Activated T-cell treated with anti-CD3 and anti-CD28 coated beads for 48 hours (primary cell): ENCODE measurements at places on chromosomes 1 and 21.

DNA sequence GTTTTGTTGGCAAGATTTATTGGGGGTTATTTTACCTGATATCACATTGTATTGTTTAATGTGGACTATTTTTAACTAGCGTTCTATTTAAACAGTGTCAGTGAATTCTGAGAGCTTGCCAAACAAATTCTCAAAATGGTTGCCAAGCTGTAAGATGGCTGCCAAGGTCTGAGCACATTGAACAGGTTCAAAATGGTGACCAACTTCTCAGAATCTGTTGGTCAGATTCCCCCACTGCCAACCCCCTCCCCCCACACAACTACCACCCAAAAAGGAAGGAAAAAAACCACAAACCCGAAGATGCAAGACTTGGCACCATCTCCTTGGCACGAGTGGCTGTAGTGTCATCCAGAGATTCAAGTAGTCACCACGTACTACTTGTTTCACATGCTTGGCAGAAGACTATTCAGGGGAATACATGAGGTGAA, 159.1 kb downstream of the NFIA start:
- no peak for DNase-seq

DNA sequence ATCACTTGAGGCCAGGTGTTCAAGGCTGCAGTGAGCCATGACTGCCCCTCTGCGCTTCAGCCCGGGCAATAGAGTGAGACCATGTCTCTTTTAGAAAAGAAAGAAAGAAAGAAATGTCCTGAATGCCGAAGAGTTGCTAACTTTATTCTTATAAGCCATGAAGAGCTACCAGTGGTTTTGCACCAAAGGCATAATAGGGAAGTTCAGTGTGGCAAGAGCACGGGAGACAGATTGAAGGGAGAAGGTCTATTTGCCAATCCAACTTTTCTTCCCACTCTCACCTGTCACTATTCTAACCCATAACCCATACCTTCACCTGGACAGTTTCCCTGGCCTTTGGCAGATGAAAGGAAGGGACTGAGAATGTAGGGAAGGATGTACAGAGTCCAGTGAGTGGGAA, 4.4 kb upstream of the PEA15 start:
- no peak for DNase-seq

DNA sequence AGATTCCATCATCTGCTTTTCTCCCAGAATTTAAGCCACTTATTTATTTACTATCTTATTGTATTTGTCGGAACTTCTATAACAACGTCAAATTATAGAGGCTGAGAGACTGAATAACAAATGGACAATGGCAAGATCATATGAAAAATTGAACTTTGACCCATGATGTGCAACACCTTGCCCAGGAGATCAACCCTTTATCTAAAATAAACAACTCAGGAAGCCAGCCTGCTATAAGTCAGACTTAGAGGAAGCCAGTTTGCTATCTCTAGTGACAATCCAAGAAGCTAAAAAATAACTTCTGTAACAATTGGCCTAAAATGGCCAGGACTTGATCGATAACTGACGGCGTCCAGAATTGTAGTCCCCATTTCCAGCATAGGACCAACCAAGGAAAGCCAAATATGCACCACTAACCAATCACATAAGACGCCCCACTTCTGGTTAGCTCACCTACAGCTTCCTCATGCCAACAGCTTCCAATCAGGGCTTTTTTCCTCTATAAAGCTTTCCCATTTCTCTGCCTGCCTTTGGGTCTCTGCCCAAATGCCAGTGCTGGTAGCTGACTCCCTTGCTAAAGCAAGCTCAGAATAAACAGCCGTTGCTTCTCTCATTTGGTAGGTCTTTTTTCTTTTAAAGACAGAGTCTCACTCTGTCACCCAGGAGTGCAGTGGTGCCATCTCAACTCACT, 28.5 kb downstream of the ANP32E start:
- DNase-seq, result no peak

DNA sequence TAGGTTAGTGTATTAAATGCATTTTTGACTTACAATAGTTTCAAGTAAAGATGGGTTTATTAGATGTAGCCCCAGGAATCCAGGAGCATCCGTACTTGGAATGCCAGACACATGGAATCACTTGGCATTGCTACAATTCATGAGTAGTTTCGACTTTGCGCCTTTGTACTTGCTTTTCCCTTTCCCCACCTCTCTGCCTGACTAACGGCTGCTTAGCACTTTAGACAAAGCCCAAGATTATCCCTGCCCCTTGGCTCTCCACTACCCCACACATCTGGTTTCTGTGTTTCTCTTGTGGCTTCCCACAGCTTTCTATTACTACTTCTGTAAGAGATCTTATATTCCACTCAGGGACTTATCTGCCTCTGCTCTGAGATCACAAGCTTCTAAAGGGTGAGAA, 397.7 kb upstream of the POU3F1 start:
- DNase-seq, result no peak

DNA sequence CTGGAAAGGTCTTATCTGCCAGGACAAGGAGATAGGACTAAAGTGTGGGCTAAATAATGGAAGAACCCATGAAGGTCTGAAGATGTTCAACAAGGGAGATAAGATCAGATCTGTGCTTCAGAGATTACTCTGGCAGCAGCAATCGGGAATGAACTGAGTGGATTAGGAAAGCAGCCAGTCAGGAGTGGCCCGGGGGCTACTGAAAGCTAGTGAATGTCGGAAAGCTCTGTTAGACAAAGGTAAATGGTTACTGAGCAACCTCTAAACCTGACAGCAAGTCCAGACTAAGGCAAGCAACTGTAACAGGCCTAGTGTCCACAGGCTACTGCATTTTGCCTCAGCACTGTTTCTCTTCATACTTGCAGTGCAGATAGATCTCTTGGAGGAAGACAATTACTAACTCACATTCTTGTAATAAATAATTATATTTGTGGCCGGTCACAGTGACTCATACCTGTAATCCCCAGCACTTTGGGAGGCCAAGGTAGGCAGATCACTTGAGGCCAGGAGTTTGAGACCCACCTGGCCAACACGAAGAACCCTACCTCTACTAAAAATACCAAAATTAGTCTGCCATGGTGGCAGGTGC, 12.5 kb downstream of the IQGAP3 start:
- DNase-seq, result no peak

GRCh38 chr1:109677459-109677858, 9.6 kb downstream of the GSTM2 start:
- DNase-seq, result no peak

- peak; percentile 27 for DNase-seq
Measured at GRCh38 chr1:40861224-40862003, 749 bp downstream of the CITED4 start.

- DNase-seq, result no peak
Measured at GRCh38 chr1:19528438-19528837, 43.1 kb upstream of the CAPZB start.

GRCh38 chr1:211830055-211830327, 572 bp downstream of the LPGAT1 start:
- peak; percentile 13 for DNase-seq

- no peak for DNase-seq
Measured at GRCh38 chr1:226676381-226676780, 62.7 kb downstream of the ITPKB start.

DNA sequence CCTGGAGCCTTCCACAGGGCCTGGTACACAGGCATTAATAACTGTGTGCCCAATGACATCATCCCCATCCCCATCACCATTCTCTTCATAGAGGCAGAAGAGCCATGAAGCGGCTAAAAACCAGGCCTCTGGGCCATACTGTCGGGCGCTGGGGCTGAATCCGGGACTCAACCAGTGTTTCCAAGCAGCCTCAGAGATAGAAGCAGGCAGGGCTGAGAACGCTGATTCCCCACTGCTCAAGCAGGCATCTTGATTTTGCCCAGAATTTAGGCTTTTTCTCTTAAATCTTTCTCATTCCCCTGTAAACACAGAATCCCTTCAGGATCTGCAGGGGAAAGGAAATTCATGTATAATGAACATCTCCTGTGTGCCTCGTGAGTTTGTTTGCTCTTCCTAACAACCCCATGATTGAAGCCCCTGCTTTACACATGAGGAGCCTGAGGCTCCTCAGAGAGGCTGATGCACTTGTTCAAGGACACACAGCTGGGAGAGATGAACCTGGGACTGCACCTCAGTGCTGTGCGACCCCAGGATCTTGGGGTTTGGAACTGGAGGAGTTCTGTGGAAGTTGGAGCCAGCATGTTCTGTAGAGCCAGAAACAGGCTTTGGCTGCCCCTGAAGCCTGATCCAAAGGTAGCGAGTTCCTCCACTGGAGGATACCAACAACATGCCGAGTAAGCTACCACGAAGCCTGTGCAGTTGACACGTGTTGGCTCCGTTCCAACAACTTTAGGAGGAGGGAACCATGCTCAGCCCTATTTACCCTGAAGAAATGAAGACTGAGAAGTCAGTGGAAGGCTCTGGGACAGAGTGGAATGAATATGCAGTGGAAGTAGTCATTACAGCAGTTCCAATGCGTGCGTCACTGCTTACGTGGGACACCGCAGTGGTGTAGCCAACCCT, 55.5 kb downstream of the EDN2 start:
- no peak for DNase-seq

- no peak for DNase-seq
Measured at GRCh38 chr1:77513839-77514763, 168.4 kb downstream of the ZZZ3 start.

DNA sequence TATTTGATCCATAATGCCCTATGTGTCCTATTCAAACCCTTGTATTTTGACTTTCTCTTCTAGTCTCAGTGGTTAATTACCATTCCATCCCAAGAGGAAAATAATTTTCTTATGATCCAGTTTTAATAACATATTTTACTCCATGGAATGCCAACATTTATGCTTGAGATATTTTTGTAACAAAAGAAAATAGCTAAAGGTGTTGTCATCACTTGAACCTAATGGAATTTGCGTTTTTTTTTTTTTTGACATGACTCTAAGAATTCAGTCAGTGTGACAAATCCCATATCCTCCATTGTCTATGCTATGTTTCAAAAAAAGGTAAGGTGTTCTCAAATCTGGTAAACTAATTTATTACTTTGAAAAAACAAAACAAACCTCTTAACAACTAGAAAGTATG, 324.1 kb upstream of the ADAMTS5 start:
- DNase-seq, result no peak

DNA sequence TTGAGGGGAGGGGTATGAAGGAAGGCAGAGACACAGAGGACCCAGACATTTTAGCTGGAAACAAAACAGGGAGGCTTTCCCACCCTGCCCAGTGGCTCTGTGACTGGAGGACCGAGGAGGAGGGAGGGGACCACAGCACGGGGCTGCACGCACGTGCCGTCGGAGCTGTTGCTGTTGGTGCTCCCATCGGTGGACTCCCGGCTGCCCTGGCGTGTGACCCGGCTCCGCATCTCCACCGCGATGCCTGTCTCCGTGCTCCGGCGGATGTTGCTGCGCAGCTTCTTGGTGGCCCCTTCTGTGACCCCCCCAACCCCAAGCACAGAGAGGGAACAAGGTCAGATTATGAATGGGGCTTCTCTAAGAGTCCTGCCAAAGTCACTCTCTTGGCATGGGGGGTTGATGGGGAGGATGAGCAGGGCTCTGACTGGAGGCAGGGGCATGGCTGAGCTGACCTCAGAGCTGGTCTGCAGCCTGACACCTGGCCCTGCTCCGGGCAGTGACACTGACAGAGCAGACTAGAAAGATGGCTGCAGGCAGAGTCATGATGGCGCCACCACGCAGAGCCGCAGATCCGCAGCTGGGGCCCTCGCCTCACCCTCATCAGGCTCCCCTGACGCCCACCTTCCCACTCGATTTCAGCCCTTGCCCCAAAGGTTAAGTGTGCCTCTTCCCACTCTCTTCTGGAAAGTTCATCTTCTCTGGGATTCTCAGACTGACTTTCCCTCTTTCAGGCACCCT, 29.6 kb downstream of the RIMS3 start:
- no peak for DNase-seq

GRCh38 chr1:181221078-181221477, 132.6 kb downstream of the IER5 start:
- no peak for DNase-seq

GRCh38 chr1:230191855-230192254, 124.8 kb downstream of the GALNT2 start:
- DNase-seq, result no peak

DNA sequence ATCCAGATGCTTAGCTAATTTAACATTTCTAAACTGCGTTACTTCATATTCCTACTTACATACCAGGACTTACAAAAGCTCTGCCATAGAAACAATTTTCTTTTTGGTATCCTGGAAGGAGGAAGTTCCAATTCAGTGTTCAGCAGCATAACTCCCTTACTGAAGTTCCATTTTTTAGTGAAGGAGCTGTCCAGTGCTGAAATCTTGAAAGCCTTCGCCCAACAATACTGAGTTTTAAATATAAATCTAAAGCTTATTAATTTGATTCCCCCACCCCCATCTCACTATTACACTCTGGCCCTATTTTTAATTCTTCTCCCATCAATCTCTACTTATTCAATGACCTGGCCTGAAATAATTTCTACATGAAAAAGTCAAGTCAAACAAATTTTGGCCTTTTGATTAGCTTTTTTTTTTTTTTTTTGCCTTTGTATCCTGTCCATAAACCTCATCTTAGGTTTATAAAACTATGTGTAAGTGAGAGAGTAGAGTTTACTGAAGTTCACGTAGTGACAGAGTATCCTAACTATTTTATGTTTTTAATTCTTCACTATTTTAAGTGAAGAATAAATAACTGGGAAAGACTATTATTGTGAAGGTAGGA, 323.0 kb upstream of the PLD5 start:
- DNase-seq, result no peak

DNA sequence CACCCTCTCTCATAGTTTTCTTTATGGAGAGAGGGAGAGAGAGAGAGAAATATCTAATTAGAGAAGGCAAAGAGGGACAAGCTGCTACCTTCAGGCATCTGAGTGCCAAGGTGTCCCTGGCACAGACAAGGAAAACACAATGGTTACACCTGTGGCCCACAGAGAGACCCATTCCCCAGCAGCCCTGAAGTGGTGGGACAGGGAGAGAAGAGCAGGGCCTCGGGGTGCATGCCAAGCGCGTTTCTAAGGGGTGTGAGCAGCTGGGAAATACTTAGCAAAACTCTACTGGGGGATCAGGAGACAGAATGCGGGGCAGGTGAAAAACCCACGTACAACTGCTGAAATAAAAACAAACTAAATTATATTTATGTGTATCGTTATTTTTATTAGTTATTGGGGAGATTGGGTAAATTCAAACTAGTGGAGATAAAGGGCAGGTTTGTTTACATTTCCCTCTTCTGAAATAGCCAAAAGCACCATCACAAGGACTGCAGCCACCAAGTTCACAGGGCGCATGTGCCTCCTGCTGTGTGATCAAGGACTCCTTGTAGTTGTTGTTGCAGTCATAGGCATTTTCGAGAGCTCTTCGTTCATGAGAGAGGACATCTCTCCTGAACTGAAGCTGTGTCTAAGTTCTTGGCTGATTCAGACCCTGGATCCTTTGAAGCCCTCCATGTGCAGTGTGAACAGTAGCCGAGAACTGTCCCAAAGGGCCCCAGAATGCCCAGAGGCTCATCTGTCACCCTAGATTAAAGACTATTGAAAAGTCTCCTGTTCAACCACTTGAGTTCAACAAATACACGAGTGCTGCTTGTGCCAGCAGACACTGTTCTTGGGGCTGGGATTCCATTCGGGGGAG, 737 bp upstream of the SERPINC1 start:
- DNase-seq, result no peak

- DNase-seq, result no peak
Measured at GRCh38 chr1:36346741-36347370, 23.4 kb upstream of the EVA1B start.

GRCh38 chr1:241990040-241990439, 8.9 kb downstream of the MAP1LC3C start:
- no peak for DNase-seq

- DNase-seq, result no peak
Measured at GRCh38 chr1:155253208-155253607, 2.1 kb downstream of the ENTREP3 start.

- DNase-seq, result no peak
Measured at GRCh38 chr1:907611-908451, 15.9 kb upstream of the SAMD11 start.
